ENCODE measurements at places on chromosomes 16 and 17.

- peak; percentile 65 for DNase-seq
Measured at GRCh38 chr17:45262516-45263476, 902 bp upstream of the SPATA32 start.

DNA sequence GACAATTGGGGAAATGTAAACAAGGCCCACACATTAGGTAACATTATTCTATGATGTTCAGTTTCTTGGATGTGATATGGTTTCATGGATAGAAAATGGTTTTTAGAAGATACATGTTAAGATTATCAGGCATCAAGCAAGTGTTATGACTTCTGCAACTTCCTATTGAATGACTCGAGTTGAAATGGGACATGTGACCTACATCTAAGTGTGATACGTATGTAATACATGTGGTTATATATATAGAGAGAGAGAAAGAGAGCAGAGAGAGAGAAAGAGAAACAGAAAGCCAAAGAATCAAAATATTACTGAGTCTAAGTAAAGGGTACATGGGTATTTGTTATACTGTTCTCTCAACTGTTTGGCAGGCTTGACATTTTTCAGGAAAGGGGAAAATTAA lies 1.7 kb downstream of the TMEM170A start:
- no peak for DNase-seq

GRCh38 chr17:50836826-50837225 lies 1.4 kb downstream of the WFIKKN2 start:
- DNase-seq: no peak

DNA sequence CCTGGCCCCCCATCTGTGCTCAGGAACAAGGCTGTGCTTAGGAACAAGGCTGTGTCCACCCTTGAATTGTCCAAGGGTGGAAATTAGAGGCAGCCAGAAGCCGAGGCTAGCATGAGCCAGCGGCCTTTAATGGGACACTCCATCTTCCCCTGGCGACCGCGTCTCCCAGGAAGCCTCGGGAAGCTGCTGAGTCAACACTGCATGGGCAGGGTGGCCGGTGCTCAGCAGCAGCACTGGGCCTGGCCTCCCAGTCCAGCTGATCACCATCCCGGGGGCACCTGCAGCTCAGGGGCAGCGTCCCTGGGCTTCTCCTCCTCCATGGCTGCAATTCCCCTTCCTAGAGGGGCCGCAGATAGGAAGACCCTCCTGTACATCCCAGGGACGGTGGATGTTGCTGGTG lies 180.8 kb downstream of the ENGASE start:
- DNase-seq: no peak

- DNase-seq: no peak
Measured at GRCh38 chr16:60363566-60363965, 1629.5 kb upstream of the GOT2 start.

DNA sequence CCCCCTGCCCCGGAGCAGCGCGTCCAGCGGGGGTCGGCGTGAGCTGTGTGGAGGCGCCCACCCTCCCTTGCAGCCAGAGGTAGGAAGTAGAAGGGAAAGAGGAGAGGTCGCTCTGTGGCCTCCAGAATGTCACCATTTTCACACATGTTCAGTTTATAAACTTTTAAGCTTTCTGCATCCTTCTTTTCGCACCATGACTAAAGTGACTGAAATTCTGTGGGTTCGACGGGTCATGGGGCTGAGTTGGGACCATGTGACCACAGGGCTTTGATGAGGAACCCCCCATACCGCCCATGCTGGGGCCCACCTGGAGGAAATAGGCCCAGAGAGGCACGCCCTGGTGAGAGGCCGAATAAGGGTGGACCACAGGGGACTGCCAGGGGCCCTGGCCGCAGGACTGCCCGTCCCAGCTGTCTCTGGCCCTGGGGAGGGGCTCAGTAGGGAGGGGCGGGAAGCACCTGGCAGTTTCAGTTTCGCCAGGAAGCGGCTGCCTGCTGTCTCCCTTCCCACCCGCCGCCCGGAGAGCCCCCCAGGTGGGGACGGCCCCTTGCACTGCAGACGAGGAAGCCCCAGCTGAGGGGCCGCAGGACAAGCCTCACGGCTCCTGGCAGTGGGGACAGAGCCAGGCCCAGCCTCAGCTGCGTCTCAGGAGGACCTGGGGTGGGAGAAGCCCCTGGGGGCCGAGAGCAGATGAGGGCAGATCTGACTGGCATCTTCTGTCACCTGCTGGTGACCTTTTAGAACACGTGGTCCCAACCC lies 9.0 kb downstream of the CBFA2T3 start:
- DNase-seq: no peak

GRCh38 chr17:79862771-79863440 lies 23.7 kb upstream of the CBX4 start:
- DNase-seq: no peak

- DNase-seq: no peak
Measured at GRCh38 chr17:74362069-74362405, 369 bp upstream of the BTBD17 start.

- no peak for DNase-seq
Measured at GRCh38 chr16:57859331-57859730, 57.0 kb upstream of the KIFC3 start.

DNA sequence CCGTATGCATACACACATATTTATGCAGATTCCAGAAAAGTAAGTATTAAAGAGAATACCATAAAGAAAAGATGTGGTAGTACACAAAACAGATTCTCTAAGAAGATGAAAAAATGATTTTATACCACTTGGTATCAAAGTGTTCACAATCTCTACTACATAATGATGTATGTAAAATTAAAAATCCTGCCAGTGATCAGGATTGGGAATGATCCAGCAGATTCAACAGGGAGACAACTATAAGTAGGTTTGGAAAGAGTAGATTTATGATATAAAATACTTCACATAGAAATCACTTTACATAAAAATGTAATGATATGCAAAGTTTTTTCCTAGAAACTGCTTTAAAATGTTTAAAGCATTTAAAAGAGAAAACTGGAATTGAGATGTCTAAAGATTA lies 447.0 kb downstream of the CNTNAP4 start:
- DNase-seq: no peak

GRCh38 chr17:81514489-81514738 lies 1.8 kb upstream of the ACTG1 start:
- no peak for DNase-seq

DNA sequence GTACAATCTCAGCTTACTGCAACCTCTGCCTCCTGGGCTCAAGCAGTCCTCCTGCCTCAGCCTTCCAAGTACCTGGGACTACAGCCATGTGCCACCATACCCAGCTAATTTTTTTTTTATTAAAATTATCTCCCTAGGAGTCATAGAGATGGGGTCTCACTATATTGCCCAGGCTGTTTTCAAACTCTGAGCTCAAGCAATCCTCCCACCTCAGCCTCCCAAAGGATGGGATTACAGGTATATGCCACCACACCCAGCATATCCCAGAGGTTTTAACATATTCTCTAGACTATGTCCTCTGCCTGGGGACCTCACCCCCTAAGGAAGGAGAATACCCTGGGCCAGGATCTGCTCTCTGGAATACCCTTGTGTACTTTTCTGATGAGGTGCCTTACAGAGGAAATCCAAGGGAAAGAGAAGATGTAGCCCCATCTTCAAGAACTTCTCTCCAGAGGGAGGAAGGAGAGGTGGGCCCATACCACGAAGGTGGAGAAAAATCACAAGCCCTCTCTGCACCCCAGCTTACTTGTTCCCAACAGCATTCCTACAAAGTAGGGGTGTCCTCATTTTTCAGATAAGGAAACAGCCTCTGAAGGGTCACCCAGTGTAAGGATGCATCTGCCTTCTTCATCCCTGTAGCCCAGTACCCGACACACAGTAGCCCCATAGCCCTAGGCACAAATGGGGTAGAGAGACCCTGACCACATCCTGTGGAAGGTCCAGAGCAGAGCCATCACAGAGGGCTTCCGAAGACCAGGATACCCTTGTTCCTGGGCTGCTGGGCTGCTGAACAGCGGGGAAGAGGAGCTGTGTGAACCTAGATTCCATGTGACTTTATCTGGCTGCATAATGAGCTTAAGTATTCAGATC lies 151.6 kb downstream of the SOCS1 start:
- no peak for DNase-seq

Measured in lung (tissue), 17 donors.